ENCODE measurements at places on chromosomes 2 and 18.

- DNase-seq: no peak
These were observed 120.9 kb downstream of the MMADHC start for GRCh38 chr2:149466635-149467034.

- no peak for DNase-seq
These were observed 14.5 kb downstream of the OLA1 start for GRCh38 chr2:174233771-174234275.

- no peak for DNase-seq
These were observed 4.9 kb upstream of the PDCD1 start for GRCh38 chr2:241863536-241863954.

GRCh38 chr2:96558485-96558884 is 21.9 kb downstream of the ARID5A start:
- DNase-seq: no peak

DNA sequence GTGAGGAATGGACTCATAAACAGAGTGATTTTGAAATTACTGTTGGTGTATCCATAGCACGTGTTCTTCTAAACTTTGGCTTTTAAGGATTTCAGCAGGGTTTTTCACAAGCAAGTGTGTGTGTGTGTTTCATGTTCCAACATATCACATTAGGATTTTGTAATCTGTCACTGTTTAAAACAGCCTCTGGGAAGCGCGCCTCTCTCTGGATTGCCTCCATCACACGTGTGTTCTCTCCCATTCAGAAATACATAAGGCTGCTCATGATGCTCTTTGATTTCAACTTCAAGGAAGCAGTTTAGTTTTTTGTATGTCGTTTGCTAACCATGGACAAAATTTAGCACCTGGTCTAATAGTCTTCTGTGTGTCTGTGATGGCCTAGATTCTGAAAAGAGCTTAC is 370.4 kb downstream of the MTX2 start:
- DNase-seq: no peak

DNA sequence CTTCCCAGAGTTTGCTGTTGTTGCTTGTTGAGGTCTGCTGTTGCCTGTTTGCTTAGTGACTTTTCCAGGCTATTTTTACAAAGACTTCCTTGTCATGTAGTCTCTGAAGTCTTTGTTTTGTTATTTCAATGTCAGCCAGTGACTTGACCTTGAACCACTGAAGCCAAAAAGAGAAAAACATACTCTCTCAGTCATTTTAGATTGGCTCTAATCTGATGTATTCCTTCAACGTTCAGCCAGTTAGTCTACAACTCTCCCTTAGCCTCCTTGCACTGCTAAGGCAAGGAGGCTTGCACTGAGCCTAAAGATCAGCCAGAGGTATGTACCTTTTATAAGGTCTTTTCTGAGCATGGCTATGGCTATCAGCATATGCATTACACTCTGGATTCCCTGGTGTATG is 27.9 kb downstream of the KIAA1328 start:
- no peak for DNase-seq

DNA sequence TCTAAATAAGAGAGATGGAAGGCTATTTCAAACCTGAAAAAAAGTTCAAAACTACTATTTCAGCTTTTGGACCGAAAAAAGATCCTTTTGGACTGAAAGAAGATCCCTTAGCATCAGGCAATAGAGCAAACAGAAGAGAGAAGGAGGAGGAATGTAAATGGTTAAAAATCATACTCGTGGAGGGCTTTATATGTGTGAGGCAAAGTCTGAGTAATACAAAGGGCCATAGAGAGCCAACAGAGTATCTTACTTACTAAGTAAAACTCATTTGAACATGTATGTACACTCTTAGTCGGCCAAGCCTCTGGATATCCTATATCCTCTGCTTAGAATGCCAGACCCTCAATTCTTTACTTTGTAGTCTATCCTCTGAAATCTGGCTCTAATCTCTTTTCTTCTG is 55.7 kb downstream of the ITSN2 start:
- DNase-seq: no peak

GRCh38 chr2:17706845-17707244 is 46.8 kb downstream of the SMC6 start:
- no peak for DNase-seq

DNA sequence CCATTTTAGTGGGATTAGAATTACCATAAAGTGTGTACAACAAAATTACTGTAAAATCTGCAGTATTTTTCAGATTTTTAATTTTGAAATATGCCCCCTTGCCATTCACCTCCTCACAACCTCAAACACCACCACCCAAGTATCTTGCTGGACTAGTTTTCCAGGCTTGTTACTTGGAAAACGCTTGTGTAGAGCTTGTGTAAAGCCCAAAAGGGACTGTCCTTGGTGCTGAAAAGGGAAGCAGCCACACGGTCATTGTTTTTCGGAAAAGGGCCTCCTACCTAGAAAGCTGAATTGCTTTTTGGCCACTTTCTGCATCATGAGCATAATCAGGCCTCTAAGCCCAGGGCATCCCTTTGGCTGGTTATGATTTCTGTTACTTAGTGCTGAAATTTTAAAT is 563.4 kb downstream of the LRRTM4 start:
- no peak for DNase-seq

DNA sequence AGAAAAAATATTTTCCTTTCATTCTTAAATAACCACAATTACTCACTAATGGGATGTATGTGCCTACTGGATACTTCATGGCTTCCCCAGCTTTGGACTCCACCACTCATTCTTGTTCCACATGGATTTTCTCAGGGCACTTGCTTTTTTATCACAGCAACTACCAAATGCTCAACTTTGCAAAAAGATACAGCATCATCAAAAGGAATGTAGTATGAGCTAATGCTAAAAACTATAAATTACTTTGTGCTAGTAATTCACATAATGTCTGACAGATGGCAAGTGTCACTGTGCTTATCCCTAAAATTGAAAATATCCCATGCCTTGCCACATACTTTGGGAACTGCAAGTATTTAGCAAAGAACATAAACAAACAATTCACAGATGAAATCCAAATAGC is 130.4 kb upstream of the ZFP36L2 start:
- DNase-seq: peak; percentile 23

DNA sequence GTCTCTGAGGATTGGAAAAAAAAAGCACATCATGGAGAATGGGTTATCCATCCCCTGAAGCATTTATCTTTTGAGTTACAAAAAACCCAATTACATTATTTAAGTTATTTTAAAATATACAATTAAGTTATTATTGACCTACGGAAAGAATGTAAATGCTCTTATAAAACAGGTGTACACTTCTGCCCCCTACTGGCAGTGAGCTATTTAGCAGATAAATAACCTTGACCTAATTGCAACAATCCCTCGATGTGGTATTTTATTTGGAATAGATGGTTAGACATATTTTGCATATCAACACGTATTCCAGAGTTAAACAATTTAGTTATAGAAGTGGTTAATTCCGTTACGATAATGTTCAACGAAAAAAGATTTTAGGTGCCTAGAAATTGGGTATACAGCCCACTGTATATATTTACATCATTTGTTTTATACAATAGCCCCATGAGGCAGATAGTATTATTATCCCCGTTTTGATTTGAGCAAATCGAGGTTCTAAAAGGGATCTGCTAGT is 9.1 kb upstream of the DAW1 start:
- peak; percentile 28 for DNase-seq

GRCh38 chr2:227377467-227378351 is 1.4 kb downstream of the TM4SF20 start:
- DNase-seq: no peak

- no peak for DNase-seq
These were observed 77.4 kb upstream of the OSR1 start for GRCh38 chr2:19435815-19436214.

DNA sequence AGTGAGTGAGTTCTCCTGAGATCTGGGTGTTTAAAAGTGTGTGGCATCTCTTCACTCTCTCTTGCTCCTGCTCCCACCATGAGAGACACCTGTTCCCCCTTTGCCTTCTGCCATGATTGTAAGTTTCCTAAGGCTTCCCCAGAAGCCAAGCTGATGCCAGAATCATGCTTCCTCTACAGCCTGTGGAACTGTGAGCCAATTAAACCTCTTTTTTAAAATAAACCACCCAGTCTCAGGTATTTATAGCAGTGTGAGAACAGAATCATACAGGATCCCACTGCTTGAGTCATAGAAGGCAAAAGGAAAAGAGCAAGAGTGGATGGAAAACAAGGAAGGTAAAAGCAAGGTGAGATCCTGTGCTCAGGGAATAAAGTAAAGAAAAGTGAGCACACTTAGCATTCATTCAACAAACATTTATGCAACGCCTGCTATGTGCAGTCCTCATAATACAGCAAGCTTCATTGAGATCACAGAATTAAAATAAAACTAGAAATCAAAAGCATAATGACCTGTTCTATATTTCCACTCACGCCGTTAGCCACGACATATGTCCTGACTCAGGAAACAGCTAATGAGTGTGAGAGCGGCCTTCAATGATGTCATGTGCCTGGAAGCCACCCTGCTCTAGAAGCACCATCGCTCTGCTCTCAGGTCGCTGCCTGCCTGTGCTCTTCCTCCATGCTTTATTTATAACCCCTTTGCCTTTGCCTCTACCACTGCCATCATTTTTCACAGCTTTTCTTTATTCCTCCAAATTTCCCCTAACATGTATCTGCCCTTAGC is 11.3 kb upstream of the COPS8 start:
- no peak for DNase-seq

- no peak for DNase-seq
These were observed 147.7 kb upstream of the APCDD1 start for GRCh38 chr18:10306779-10307178.

DNA sequence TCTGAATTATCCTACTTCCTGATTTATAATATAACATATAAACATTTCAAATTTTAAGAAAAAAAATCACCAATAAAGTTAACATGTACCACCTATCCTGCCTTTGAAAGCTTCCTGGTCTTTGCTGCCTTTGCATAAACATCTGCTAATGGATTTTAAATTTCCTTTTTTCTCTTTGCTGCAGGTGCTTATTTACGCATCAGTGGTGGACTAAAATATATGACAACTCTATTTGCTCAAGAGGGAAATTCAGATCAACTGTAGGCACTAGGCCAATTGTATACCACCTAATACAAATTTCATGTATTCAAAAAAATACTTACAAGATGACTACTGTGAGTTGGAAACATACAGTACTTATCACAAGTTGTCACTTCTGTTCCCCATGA is 57.2 kb downstream of the RAD51AP2 start:
- DNase-seq: no peak

DNA sequence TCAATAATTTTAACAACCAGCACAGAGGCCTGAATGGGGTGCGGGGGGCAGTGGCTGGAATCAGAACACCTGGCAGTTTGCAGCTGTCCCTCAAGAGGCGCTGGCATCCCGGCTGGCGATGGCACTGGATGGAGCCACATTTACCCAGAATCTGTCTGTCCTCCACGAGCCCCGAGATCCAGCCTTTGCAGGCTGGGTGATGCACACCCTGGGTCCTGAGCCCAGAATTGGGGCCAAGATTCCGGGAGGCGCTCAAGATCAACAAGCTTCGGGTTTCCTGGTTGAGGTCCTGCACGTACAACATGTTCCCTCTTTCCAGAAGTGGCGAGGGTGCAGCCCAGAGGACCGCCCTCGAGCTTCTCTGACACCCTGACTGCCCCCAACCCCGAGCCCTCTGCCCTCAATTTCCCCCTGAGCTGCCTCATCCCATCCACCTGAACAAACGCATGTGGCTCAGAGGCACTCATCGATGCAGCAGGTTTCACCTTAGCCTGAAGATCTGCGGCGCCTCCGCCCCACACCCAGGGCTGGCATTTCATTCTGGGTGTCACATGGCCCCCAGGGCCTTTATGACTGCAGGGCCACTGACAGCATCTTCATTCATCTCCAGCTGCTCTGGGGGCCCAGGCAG is 97.5 kb downstream of the TFCP2L1 start:
- no peak for DNase-seq

- DNase-seq: no peak
These were observed 132.5 kb downstream of the CSRNP3 start for GRCh38 chr2:165601928-165602521.

GRCh38 chr2:120737340-120738101 is 1.9 kb downstream of the GLI2 start:
- peak; percentile 28 for DNase-seq

DNA sequence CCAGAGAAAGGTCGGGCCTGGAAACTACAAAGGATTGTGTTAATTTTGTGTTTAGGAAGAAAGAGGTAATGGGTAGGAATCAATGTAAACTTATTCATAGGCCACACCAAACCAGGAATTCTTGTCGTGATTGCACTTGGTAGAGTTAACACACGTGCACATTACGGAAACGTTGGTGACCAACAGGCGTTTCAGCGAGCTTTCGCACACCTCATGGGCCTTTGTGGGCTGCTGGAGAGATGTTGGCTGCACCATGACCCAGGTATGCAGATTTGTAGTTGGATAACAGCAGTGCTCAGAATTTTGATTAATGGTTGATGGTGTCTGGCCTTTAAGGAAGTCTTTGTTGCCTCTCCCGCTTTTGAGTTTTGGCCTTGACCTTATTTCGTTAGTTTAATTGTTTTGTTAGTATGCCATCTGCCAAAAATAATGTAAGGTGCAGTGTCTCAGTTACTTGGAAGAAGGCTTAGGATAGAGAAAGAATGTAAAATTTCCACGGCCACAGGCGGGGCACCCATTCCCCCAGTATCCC is 1.9 kb downstream of the ZNF236 start:
- DNase-seq: no peak

- DNase-seq: no peak
These were observed 24.0 kb upstream of the COLEC12 start for GRCh38 chr18:524466-524865.

- DNase-seq: no peak
These were observed 56.3 kb upstream of the MCFD2 start for GRCh38 chr2:46971929-46972328.

- no peak for DNase-seq
These were observed 160.4 kb downstream of the HDAC4 start for GRCh38 chr2:239240414-239240881.

GRCh38 chr2:196431076-196431475 is 208.4 kb upstream of the CCDC150 start:
- no peak for DNase-seq

GRCh38 chr2:105836840-105837692 is 92.4 kb downstream of the NCK2 start:
- DNase-seq: no peak

DNA sequence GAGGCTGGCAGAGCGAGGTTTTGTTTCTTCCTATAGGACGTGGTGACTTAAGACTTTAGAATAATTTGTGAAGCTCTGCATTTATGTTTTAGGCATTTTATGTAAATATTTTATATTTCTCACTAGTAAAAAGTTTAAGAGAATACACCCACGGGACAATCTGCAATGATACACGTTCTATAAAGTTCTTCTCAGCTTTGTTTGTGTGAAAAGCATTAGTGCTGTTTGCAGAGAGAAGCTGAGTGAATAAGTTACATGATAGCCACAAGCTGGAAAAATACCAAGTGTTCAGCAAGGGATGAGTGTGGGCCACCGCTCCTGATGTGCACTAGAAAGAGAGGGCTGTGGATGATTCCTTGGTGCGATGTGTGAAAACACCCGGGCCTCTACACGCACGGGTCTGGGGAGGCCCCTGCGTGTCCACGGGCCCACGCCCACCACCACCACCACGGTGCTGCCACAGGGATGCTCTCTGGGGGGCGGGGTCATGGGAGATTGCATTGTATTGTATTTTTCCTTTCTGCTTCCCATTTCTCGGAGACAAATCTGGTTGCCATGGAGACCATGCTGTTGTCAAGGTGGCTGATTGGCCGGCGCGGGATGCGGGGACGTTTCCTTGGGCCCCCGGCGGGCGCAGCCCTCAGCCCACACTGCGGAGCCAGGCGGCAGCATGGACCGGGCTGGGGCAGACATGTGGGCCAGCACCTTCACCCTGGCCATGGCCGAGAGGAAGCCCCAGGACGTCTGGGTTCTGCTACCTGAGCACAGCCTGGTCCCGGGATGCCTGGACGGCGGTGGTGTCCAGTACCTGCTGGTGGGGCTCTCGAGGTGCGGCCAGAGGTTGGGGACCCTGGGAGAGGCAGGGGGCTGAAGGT is at the start of gene RTP5:
Gene RTP5, plus strand, starts transcription at position 643 of the 875 bp plus-strand sequence. Its CDS starts 28 bp downstream, at position 671.
- DNase-seq: peak; percentile 80
